ENCODE measurements at places on chromosomes 1 and 21. TPM values are rescaled to one million over a fixed set of nuclear protein-coding genes. Genes with fewer than 3 reads are reported as not detected.

The B3GALT2 gene
- total RNA-seq = 1.8 TPM

The BGLAP gene
- total RNA-seq = 1.2 TPM

The KLHL21 gene
- 35.9 TPM for total RNA-seq

The BLACAT1 gene
- total RNA-seq = not detected

The HMGB4 gene
- not detected for total RNA-seq

The LDLRAD2 gene
- not detected for total RNA-seq

The RNF115 gene
- 5.6 TPM for total RNA-seq

The RGS8 gene
- total RNA-seq = not detected

The HPCAL4 gene
- total RNA-seq = not detected

The SLFNL1 gene
- 1.4 TPM for total RNA-seq

The DNAI4 gene
- total RNA-seq = 0.56 TPM

The ITLN2 gene
- not detected for total RNA-seq

The TTC34 gene
- total RNA-seq = 0.26 TPM

The MAP3K6 gene
- total RNA-seq = 16.0 TPM

The RGS13 gene
- 0.13 TPM for total RNA-seq

The VANGL2 gene
- 2.6 TPM for total RNA-seq

The PI4KB gene
- total RNA-seq = 48.6 TPM

The MYOC gene
- total RNA-seq = 0.13 TPM

The AURKAIP1 gene
- 199 TPM for total RNA-seq

The SLC9C2 gene
- total RNA-seq = not detected

The HES3 gene
- total RNA-seq = not detected

The SAMD13 gene
- 3.8 TPM for total RNA-seq

The CNIH3 gene
- total RNA-seq = 7.6 TPM

The CBR3 gene
- 19.4 TPM for total RNA-seq

The CTSK gene
- total RNA-seq = 27.4 TPM

The PCP4 gene
- not detected for total RNA-seq

The MYCL gene
- total RNA-seq = 0.52 TPM

The FAM43B gene
- 0.39 TPM for total RNA-seq

The FAM131C gene
- not detected for total RNA-seq

The GPA33 gene
- not detected for total RNA-seq

The HTR1D gene
- total RNA-seq = not detected

The S100A2 gene
- 8.0 TPM for total RNA-seq

The SYT2 gene
- not detected for total RNA-seq

The FAM163A gene
- total RNA-seq = 0.26 TPM
